Stimulated activated CD8-positive, alpha-beta memory T cell treated with anti-CD3 and anti-CD28 coated beads, Interleukin-7, amount 100 ng/mL, for 4 hours (primary cell): ENCODE measurements at places on chromosomes 13 and 19.
A peak's percentile ranks its signal among the peaks of the same experiment; 100 is the strongest.

GRCh38 chr19:18768046-18768771, 22.9 kb downstream of the COMP start:
- no peak for DNase-seq

GRCh38 chr13:59459972-59460371, 703.8 kb downstream of the DIAPH3 start:
- DNase-seq: no peak

DNA sequence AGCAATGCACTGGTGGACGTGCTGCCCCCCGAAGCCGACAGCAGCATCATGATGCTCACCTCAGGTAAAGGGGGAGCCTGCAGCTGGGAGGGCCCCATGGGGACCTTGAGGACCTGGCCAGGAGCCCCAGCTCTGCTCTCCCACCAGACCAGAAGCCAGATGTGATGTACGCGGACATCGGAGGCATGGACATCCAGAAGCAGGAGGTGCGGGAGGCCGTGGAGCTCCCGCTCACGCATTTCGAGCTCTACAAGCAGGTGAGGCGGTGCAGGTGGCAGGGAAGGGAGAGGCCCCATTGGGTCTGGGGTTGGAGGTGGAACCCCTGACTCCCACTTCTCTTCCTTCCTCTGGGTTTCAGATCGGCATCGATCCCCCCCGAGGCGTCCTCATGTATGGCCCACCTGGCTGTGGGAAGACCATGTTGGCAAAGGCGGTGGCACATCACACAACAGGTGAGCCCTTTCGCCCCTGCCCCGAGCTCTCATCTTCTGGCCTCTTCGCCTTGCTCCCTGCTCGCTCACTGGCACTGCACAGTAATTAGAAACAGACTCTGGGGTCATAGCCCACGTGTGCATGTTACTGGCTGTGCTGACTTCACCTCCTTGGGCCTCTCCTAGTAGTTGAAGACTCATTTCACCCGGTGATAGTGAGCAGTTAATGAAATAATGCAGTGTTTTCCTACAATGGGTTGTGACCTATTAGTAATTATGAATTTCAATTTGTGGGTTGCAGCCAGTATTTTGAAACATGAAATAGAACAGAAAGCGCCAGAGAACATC, 3.6 kb downstream of the PSMC4 start:
- DNase-seq: no peak

DNA sequence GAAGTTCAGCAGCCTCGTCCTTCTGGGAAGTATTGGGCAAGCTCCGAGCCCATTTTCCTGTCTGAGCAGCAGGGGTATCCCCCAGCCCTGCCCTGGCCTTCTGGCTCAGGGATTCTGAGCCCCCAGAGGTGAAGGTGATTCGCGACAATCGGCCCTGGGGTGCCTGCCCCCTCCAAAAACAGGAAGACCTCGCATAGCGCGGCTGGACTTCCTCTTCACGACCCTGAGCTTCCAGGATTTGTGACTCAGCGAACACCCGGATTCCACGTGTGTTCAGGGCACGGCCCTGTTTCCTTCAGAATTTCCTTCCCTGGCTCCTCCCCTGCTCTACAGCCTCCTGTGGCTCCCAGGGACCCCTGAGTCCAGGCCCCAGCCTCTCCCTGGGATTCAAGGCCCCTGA, at the start of gene SEMA6B:
TSS of gene SEMA6B (minus strand) at position 116 of the 400 bp plus-strand sequence. CDS start 1,227 bp downstream, outside the sequence.
- DNase-seq: no peak

- no peak for DNase-seq
Observed at GRCh38 chr19:45150751-45151281, 10.0 kb downstream of the NKPD1 start.

GRCh38 chr13:109271555-109272541, 514.5 kb downstream of the IRS2 start:
- DNase-seq: no peak

- no peak for DNase-seq
Observed at GRCh38 chr19:13025819-13026456, 30.7 kb downstream of the NFIX start.

GRCh38 chr13:79384022-79384610, 21.9 kb downstream of the RBM26 start:
- DNase-seq: no peak

DNA sequence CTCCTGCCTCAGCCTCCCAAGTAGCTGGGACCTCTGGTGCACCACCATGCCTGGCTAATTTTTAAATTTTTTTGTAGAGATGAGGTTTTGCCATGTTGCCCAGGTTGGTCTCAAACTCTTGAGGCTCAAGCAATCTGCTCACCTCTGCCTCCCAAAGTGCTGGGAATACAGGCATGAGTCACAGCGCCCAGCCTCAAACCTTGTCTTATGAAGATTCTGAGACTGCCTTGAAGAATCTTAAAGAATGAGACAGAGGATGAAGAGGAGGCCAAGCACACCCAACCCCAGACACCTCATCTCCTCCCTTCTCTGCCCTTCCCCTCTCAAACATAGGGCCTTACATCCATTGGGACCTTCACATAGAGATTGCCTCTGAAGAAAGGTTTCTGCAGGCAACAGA, 179.7 kb downstream of the ABCC4 start:
- no peak for DNase-seq

DNA sequence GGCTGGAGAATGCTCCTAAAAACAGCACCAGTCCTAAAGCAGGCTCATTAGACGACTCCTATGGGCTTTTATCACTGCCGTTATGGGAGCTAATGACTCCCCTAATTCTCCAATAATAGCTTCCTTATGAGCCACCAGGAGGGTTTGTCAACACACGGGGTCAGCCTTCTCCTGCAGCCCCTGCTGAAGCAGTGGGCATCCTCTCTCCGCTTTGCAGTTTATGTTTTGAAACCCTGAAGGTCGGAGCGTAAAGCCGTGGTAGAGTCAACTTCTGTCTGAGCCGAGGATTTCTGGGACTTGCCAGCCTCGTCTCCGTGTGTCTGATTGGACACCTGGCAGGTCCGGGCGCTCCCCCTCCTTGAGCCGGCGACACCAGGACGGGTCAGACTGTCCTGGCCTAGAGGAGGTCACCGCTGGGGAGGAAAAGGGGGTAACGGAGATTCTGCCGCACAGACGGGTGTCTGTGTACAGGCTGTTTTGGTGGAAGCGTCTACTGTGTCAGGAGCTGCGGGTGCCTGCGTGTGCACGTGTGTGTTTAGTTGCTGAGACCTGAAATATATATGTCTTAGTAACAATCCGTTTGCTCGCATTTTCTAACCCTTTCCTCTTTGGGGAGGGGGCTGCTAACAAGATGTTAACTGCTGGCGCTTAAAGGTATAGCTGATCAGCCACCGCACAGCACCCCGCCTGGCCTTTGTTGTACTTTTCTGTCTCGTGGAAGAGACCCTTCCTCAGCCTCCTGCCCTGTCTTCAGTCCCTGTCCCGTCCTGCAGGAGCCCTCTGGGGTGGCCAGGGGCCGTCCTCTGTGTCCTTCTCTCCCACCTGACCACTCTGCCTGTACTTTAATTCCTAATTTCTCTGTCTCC, 1.9 kb downstream of the KDM4B start:
- DNase-seq: no peak

DNA sequence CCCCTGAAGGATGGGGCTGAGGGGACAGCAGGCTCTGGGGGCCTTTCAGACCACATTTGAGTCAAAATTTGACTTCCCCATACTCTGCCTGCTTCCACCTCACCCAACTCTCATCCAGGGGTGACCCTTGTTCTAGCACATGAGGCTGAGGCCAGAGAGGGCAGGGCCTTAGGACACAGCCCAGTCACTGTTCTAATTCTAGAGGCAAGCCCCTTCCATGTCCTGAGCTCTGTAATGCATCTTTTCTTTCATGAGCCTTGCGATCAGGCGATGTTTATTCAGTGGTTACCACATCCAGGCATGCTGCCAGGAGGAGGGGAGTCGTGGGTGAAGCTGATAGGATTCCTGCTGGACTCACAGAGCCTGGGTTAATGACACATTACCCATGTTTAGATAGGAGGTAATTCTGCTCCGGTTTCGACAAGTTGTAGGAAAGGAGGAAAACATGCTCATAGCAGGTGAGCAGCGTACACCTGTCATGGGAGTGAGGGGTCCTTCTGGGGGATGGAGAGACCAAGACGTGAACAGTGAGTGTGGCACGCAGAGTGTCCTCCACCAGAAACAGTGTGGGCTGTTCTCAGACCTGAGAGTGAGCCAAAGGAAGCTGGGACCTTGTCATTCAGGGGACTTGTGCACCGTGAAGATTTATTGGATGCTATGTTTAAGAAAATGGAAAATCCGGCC, 9.3 kb downstream of the RPS9 start:
- DNase-seq: no peak

- DNase-seq: no peak
Observed at GRCh38 chr13:96426167-96426566, 336.3 kb downstream of the HS6ST3 start.

DNA sequence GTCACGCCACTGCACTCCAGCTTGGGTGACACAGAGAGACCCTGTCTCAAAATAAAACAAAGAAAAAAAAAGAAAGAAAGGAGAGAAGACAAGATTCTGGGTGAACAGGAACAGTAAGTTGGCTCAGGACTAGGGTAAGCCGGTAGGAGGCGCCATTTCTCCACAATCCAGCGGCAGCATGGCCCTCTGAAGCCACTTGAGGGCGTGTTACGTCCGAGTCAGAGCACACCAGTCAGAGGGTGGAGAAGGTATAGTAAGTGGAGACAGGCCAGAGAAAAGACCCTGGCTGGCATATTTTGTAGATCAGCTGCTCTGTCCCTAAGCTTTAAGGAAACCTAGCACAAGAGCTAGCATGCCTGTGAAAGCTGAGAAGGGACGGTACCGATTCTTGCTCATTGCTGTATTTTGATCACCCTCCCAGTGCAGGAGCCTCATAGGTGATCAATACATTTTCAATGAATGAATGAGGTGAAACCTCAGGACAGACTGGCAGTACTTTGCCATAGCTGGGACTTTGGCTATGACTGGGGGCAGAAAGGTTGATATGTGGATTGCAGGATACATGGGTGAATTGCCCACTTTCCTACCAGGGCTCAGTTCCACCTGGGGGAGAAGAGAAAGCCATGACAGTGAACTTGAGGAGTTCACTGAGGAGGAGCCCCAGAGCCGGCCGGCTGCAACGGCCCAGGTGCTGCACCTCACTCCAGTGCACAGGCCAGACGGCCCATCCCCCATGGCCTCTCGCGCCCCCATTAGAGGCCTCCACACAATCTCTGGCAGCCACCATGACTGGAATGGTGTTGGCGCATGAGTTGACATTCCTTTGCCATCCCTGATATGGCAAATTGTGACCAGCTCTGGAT, 23.5 kb downstream of the POU2F2 start:
- peak; percentile 72 for DNase-seq

GRCh38 chr13:48246102-48246501, 13.1 kb downstream of the ITM2B start:
- no peak for DNase-seq

- DNase-seq: no peak
Observed at GRCh38 chr19:2336528-2337328, 8.2 kb downstream of the SPPL2B start.

- DNase-seq: no peak
Observed at GRCh38 chr19:39942366-39942730, 7.9 kb upstream of the FCGBP start.
